Omental fat pad (tissue), 4 donors: ENCODE measurements at places on chromosomes 1 and 21. TPM values are rescaled to one million over a fixed set of nuclear protein-coding genes. Genes with fewer than 3 reads are reported as not detected.

TMEM82 gene
- total RNA-seq = not detected

MIXL1 gene
- total RNA-seq = not detected

SLC22A15 gene
- 4.8 TPM for total RNA-seq

SLC16A4 gene
- total RNA-seq = 9.1 TPM

AHDC1 gene
- 7.5 TPM for total RNA-seq

TIE1 gene
- 15.2 TPM for total RNA-seq

HRNR gene
- total RNA-seq = not detected

PBXIP1 gene
- 73.0 TPM for total RNA-seq

F3 gene
- 244 TPM for total RNA-seq

SSBP3 gene
- 21.8 TPM for total RNA-seq

BATF3 gene
- total RNA-seq = 4.3 TPM

CTH gene
- total RNA-seq = 5.8 TPM

FLG2 gene
- not detected for total RNA-seq

CYYR1 gene
- total RNA-seq = 14.3 TPM

PRRX1 gene
- total RNA-seq = 43.2 TPM

CTSE gene
- total RNA-seq = not detected

SELP gene
- 21.0 TPM for total RNA-seq

C8B gene
- not detected for total RNA-seq
